ENCODE measurements at places on chromosomes 6 and 20. TPM values are rescaled to one million over a fixed set of nuclear protein-coding genes. Genes with fewer than 3 reads are reported as not detected.

CNR1 gene
- under 0.01 TPM for total RNA-seq

ZC2HC1B gene
- total RNA-seq, result not detected

PI16 gene
- total RNA-seq, result not detected

GRCh38 chr20:51533291-51534172 is 9.0 kb downstream of the NFATC2 start:
- peak; percentile 57 for DNase-seq

GRCh38 chr6:1287103-1287591 is 24.8 kb upstream of the FOXQ1 start:
- DNase-seq, result peak; percentile 100

LY86 gene
- not detected for total RNA-seq

- peak; percentile 95 for DNase-seq
Observed at GRCh38 chr6:116536216-116536621, 9.3 kb downstream of the TRAPPC3L start.

- DNase-seq, result no peak
Observed at GRCh38 chr6:71229477-71229876, 59.1 kb upstream of the OGFRL1 start.

MYH7B gene
- total RNA-seq, result under 0.01 TPM

DNA sequence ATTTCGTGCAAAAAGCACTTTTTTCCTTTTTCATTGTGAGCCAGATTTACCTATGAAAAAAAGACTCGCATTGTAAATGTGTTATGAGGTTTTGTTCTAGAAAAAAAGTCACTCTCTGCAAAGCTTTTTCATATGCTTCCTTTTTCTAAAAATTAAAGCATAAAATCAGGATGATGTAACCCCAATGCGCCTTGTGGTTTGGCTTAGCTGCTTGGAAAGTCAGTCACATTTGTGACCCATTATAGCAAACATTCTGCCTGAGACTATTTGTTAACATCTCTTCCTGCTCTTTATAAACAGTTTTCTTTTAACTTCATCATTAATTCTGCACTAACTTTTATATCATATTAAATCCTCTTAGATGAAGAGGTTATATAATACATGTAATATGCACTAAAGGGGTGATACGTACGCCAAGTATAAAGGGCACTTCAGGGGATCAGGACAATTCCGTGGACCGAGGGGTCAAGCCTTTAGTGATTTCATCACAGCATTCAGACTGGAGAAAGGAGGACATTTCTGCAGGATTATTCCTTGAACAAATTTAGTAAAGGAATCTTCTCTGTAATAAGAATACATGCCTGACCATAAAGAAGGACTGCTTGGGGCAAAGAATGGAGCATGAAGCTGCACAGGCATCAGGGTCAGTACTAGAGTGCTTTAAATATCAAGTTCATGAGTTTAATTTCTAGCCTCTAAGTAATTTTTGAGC is 48.1 kb upstream of the SMLR1 start:
- peak; percentile 1 for DNase-seq

GRCh38 chr6:36851626-36852025 is 12.4 kb upstream of the CPNE5 start:
- DNase-seq, result no peak

- no peak for DNase-seq
Observed at GRCh38 chr6:118844915-118845314, 49.0 kb upstream of the ASF1A start.

DNA sequence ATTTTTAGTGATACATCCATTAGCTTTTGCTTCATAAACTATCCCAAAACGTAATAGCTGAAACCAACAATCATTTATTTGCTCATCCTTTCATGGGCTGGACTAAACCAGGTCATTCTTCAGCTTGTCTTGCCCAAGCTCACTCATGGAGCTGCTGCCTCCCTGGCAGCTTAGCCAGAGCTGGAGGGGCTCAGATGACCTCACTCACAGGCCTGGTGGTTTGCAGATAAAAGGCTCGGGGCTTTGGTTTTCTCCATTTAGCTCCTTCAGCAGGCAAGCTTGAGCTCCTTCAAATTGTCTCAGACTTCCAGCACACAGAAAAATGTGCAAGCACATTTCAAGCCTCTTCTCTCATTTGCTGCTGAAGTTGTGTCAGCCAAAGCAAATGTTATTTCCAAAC is 139.1 kb downstream of the BTBD3 start:
- DNase-seq, result no peak

CALHM6 gene
- total RNA-seq, result 0.64 TPM

HLA-DPB1 gene
- not detected for total RNA-seq

GRCh38 chr6:9057937-9058336 is 622.6 kb upstream of the SLC35B3 start:
- no peak for DNase-seq

DNA sequence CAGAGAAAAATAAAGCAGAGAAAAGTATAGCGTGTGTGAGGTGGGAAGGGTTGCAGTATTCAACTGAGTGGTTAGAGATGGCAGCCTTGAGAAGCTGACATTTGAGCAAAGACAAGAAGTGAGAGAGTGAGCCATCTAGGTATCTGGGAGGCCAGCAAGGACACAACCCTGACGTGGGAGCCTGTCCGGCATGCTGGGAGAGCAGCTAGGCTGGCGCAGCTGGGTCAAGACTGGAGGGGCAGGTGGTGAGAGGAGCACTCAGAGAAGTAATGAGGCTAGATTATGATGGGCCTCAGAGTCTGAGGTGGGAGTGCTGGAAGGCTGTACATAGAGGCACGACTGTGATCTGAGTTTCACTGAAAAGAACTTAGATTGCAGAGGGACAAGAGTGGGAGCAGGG is 12.9 kb downstream of the TTPAL start:
- DNase-seq, result no peak

- DNase-seq, result no peak
Observed at GRCh38 chr6:42304053-42304712, 86.5 kb upstream of the MRPS10 start.

GRCh38 chr6:38262026-38262425 is 377.7 kb downstream of the BTBD9 start:
- peak; percentile 78 for DNase-seq

DNA sequence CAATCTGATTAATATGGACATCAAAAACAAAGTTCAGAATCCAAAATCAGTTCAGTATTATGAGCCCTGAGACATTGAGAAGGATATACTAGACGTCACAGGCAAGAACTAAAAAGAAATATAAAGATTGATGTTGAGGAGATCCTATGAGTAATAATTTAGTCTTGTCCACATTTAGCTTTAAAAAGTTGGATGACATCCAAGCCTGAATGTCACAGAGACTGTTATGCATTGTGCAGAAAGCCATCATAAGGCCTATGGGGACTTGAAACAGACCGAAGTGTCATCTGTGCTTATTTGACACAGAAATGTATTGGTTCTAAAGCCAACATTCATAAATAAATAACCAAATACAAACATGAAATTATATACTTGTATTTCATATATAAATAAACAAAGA is 581.8 kb upstream of the MMS22L start:
- peak; percentile 35 for DNase-seq

SLC4A11 gene
- total RNA-seq, result 3.2 TPM

- DNase-seq, result no peak
Observed at GRCh38 chr6:167523426-167523825, 198.5 kb downstream of the TTLL2 start.

DNA sequence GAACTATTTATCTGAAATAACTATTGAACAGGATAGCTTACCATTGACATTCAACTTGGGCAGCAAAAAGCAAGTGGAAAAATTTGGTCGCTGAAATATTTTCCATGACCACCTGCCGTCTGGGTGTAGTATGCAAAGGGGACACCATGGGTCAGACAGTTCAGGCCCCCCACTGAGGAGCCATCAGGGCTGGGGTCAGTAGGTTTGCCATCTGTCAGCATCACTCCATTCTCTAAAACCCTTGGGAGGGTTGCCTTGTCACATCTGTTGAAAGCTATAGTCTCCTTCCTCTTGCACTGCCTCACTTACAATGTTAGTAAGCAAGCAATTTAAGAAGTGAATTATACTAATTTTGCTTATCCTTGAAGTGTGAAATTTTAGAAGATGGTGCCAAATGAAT is 44.9 kb downstream of the NRN1 start:
- no peak for DNase-seq

- DNase-seq, result no peak
Observed at GRCh38 chr6:48826152-48826515, 636.9 kb downstream of the MMUT start.

GGTLC1 gene
- not detected for total RNA-seq

DNA sequence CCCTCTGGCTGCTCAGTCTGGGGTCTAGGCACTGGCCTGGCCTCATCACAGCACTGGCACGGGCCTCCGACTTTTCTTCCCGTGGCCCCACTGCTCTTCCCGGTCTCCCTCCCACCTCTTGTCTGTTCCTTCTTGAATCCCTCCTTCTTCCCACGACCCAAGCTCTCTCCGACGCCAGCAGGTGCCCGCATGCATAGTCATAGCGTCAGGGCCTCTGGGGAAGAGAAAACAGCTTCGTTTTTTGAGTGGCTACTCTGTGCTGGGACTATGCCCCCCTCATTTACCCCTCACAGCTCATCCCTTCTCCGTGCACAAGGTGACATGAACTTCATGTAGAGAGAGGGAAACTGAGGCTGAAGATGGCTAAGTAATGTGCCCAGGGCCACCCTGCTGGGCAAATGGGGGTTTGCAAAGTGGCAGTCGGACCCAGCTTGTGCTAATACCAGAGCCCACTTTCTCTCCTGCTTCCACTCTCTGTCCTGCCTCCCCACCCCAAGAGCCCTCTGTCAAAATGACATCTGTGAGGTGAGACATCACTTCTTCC is 59.2 kb downstream of the SYNJ2 start:
- no peak for DNase-seq

DNA sequence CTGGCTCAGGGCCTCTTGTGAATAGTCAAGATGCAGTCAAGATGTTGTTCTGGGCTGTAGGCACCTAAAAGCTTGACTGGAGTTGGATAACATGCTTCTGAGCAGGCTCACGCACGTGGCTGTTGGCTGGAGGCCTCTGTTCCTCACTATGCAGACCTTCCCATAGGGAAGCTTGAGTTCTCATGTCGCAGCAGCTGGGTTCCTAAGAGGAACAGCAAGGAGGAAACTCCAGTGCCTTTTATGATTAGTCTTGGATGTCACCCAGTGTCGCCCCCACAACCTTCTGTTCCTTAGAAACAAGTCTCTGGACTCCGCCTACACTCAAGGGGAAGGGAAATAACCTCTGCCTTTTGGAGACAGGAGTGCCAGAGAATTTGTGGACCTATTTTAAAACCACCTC is 210.7 kb downstream of the BCAS1 start:
- no peak for DNase-seq

DNA sequence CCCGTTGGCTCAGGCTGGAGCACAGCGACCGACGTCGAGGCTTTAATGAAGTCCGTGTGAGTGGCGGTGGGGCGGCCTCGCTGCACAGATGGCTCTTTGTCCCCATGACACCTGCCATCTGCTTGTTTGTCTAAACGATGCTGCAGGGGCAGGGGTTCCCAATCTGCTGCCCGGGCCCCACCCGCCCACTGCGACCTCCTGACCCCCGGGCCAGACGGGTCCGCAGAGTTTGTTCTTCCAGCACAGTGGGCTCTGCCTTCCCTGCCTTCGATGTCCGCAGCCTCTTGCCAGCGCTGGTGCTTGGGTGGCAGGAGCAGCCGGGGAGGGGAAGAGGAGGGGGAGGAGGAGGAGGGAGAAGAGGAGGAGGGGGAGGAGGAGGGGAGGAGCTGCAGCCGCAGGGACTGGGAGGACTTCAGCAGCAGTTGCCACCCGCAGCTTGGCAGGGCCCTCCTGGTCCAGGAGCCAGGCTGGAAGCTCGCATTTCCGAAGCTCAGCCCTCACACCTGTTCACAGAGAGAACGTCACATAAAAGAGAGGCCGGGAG is 210.0 kb downstream of the DLL1 start:
- DNase-seq, result no peak

- no peak for DNase-seq
Observed at GRCh38 chr6:4446982-4447381, 311.6 kb upstream of the ECI2 start.

- DNase-seq, result no peak
Observed at GRCh38 chr6:105691081-105691480, 288.2 kb upstream of the PREP start.

OOEP gene
- not detected for total RNA-seq

- no peak for DNase-seq
Observed at GRCh38 chr6:33549896-33550295, 30.2 kb downstream of the BAK1 start.

- no peak for DNase-seq
Observed at GRCh38 chr20:1537731-1538058, 19.8 kb downstream of the SIRPD start.

- no peak for DNase-seq
Observed at GRCh38 chr20:3814928-3815495, 5.3 kb upstream of the AP5S1 start.

IGF2R gene
- total RNA-seq, result 220 TPM

SERINC1 gene
- total RNA-seq, result 208 TPM

HLA-B gene
- 59.5 TPM for total RNA-seq

- no peak for DNase-seq
Observed at GRCh38 chr20:63330940-63331339, 30.2 kb downstream of the CHRNA4 start.

GRCh38 chr20:21564127-21564773 is 50.4 kb upstream of the NKX2-2 start:
- no peak for DNase-seq

All from bronchial epithelial cell (primary cell).